ENCODE measurements at places on chromosomes 7 and 10.
A peak's percentile ranks its signal among the peaks of the same experiment; 100 is the strongest.

- DNase-seq: no peak
These were observed 46.2 kb upstream of the ARL4A start for GRCh38 chr7:12641196-12641595.

- DNase-seq: no peak
These were observed 35.9 kb upstream of the FAM3C start for GRCh38 chr7:121431996-121432395.

DNA sequence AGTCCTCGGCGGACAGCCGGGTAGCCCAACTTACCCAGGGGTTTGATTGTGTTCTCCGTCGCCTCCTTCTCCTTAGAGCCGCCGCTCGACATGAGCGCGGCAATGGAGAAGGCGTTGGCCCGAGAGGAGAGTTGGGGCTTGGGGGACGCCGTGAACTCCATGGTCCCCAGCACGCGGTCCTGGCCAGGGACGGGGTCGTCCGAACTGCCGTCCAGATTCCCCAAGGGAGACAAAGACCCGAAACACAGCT lies 515 bp downstream of the TBX20 start:
- DNase-seq: no peak

DNA sequence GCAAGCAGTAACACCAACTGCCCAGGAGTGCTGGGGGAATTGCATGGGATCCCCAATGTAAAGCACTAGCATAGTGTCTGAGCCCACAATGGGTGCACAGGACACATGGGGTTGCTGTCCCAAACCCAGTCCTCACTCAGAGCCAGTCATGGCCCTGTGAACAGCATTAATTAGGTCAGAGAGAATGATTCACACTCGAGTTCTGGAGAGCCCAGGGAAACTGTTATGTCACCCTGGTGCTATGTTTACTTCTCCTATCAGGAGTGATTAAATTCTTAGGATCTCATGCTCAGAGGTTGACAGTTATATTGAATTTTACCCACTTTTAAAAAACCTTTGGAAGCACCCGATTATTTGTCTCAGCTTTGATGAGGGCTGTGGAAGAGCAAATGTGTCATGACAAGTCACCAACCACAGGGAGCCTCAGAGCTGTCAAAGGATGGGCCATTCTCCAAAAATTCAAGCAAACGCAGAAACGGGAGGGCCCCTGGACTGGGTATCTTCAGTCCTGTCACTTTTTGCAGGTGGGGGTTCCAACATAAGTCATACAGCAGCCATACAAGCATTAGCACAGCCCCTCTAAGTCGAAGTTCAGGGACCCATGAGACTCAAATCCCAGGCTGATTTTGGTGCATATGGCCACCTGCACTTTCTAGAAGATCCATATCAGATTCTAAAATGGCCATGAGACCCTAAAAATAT lies 1.3 kb upstream of the RASSF4 start:
- DNase-seq: peak; percentile 67

GRCh38 chr7:112298543-112299100 lies 92.1 kb downstream of the ZNF277 start:
- DNase-seq: no peak

GRCh38 chr7:31948029-31948428 lies 122.2 kb downstream of the PDE1C start:
- DNase-seq: peak; percentile 92
